ENCODE measurements at places on chromosomes 4 and X.

GRCh38 chrX:20350596-20350995, 83.9 kb upstream of the RPS6KA3 start:
- no peak for DNase-seq

DNA sequence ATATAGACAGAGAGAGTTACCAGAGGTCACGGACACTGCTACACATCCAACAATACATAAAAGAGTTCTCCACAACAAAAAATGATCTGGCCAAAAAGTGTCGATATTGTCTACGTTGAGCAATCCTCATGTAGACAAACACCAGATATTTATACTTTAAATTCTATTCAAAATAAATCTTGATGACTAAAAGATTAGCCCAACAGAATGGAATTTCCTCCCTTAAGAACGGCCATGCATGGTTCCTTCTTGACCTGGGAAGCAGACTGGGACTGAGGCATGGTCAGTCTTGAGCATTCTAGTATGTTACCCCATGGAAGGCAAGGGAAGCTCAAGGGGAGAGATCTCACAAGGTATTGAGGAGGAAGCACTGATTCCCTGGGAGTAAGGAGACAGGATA, 43.5 kb downstream of the LHFPL1 start:
- no peak for DNase-seq

- DNase-seq, result no peak
Observed at GRCh38 chr4:13920901-13921300, 293.4 kb upstream of the BOD1L1 start.

DNA sequence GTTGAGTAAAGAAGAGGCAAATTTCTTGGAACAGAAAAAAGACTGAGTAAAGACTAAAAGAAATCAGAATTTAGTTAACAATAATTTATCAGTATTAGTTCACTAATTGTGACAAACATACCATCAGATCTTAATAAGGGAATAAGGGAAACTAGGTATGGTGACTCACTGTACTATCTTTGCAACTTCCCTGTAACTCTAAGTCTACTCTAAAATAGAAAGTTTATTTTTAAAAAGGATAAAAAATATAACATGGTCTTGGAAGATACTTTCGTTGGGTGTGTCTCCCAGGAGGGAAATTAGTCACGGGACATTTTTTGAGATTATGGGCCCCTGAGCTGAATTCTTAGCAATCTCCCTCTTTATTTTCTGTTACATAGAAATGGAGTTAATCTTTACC, 97.3 kb downstream of the EMCN start:
- no peak for DNase-seq

GRCh38 chrX:56029691-56030090, 202.5 kb upstream of the KLF8 start:
- no peak for DNase-seq

GRCh38 chrX:130726661-130727060, 176.3 kb downstream of the ENOX2 start:
- DNase-seq, result no peak

- no peak for DNase-seq
Observed at GRCh38 chr4:124118061-124118460, 594.5 kb downstream of the ANKRD50 start.

DNA sequence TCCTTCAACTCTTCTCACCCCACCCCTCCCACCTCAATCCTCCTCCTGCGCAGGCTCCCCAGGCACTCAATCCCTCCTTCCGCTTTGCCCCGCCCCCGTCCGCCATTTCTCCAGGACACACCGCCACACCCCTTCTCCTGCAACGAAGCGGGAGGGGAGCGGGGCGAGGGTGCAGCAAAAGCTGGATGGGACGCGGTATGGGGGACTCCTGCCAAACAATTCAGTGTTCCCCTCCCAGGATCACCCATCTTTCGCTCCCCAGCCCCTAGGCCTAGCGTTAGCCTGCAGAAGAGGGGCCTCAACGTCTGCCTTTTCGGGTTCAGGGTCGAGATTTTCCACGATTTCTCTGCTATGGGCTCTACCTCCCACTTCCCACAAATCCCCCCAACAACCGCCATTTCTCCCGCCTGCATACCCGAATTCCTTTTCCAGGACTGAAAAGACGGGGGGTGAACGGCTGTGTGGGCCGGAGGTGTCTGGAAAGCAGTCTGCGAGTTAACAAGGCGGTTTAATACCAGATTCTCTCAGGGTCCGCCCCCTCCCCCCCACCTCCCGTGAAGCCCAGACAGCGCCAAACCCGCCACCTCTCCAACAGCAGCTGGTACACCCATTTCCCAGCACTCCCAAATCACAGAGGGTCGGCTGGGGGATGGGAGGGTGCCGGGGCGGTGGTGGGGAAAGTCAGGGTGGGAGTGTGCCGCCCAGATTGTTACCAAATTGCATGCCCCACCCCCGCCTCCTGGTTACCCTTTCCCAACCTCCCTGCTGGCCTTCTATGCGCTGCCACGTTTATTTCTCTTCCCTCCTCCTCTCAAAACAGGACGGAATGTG, 774 bp downstream of the ARMCX2 start:
- DNase-seq, result peak; percentile 51

GRCh38 chr4:54743562-54743961, 85.8 kb downstream of the KIT start:
- DNase-seq, result no peak

GRCh38 chr4:26157541-26157940, 163.3 kb upstream of the RBPJ start:
- DNase-seq, result no peak

DNA sequence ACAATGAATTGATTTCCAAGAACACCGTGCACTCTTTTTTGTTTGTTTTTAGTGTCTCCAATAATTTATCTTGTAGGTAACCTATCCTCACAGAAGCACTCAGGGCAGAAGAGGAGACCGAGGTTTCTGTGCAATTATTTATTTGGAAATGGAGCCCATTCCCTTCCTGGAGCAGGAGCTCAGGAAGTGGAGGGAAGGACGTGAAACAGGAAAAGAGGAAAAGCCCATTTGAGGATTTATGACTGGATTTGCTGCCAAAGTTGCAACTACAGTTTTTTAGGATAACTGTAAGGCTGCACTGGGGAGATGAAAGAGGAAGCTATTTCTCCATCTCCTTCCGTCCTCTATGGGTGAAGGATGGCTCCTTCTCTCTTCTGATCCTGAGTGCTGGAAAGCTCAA, 31.7 kb upstream of the MXRA5 start:
- DNase-seq, result no peak

DNA sequence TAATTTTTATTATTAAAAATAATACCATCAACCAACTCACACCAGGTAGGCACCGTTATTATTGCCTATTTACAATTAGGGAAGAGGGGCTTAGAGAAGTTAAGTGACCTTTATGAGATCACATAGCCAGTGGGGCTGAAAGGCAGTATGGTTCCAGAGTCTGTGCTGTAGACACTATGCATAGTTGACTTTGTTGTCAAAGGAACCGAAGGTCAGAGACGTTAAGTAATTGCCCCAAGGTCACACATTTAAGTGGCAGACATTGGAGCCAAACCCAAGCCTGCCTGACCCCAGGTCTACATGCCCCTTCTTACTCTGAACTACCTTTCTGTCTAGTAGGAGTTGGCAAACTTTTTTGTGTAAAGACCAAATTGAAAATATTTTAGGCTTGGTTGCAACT, 36.4 kb downstream of the RHOH start:
- no peak for DNase-seq

GRCh38 chrX:103817502-103817901, 14.6 kb downstream of the RAB9B start:
- DNase-seq, result peak; percentile 66

DNA sequence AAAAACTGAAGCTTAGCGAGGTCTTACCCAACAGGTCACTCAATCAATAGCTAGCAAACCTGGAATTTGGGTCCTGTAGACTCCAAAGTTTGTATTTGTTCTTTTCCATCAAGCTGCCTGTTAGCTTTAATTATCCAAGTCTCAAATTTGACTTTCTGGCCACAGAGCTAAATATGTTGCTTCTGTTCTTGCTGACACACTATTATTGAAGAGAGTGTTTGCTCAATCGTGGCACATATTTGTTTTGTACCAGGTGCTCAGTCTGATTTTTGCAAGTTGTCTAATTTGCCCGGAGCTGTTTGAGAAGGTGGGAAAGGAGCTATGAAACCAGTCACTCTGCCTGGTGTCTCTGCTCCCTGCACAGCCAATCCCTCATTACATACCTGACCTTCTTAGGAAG, 41.7 kb upstream of the FRMD7 start:
- no peak for DNase-seq

DNA sequence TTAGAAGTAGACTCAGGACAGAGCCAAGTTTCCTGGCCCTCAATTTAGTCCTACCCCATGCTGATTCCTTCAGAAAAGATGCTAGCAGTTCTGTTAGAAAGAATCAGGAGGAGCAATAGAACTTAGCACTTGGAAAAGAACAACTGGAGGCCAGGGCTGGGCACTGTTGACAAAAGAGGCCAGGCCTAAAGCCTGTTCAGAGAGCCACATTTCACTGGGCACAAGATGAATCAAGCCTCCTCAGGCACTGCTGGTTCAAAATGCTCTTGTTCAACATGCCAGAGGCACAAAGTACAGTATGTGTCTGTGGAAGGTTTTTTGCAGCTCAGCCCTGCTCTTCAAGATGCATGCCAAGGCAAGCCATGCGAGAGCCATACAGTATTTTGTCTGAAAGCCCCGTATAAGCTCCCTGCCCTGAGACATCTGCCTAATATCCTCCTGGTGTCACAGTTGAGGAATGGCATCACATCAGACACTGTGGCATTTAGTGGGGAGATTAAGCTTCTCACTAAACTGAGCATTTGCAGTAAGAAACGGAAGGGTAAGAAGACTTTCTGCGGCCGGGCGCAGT, 53.7 kb downstream of the RASL11B start:
- no peak for DNase-seq

GRCh38 chrX:13380211-13380610, 60.4 kb upstream of the ATXN3L start:
- DNase-seq, result no peak
